ENCODE measurements at places on chromosomes 7 and 10.

DNA sequence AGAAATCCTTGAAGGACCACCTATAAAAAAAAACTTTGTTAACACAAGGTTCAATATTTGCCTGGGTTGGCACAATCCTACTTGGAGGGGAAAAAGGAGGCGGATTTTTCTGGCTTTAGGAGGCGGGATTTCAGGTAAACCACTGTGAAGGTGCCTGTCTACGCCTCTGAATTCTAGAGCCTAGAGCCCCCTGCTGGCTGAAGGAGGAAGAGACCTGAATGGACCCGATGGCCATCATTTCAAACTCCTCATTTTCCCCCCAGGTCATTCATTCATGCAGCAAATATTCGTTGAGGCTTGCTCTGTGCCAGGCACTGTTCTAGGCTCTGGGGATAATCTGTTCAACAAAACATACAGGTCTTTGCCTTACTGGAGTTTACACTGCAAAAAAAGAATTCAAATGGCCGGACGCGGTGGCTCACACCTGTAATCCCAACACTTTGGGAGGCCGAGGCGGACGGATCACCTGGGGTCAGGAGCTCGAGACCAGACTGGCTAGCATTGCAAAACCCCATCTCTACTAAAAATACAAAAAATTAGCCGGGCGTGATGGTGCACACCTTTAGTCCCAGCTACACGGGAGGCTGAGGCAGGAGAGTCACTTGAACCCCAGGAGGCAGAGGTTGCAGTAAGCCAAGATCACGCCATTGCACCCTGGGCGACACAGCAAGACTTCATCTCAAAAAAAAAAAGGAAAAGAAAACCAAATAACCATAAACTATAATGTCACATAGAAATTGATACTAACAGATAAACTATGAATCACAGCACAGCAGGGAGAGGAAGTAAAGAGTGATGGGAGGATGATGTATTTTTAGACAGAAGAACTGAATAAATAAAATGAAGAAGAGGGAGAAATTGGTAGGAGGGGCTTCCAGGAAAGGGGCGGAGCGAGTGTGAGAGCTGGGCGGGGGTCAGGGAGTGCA lies 90.1 kb upstream of the NFE2L3 start:
- peak; percentile 26 for DNase-seq

GRCh38 chr7:113394856-113395255 lies 276.5 kb upstream of the SMIM30 start:
- no peak for DNase-seq

DNA sequence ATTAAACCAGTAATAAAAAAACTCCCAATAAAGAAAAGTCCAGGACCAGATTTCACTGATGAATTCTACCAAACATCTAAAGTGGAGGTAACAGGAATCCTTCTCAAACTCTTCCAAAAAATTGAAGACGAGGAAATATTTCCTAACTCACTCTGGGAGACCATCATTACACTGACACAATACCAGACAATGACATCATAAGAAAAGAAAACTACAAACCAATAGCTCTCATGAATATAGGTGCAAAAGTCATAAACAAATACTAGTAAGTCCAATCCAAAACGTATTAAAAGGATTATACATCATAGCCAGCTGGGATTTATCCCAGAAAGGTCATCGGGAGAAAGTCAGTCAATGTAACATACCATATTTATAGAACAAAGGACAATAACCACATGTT lies 94.0 kb upstream of the RAB18 start:
- DNase-seq: no peak

DNA sequence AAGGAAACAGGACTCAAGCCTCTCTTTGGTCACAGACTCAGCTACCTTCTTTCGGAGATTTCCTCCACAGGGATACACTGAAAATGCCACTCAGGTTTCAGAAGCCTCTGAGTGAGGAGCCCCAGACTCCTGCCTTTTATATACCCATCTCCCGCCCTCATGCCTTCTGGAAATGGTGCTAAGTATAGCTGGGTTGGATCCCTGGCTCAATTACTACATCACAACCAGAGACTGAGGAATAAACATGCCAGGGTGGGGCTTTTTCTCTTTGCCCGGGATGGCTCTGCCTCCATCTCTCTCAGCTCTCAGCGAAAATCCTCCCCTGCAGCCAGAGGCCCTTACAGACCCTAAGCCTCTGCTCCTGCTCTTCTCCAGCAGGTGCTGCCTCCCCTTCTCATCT lies 299.5 kb downstream of the KCNMA1 start:
- DNase-seq: no peak

GRCh38 chr10:45379891-45380540 lies 6.0 kb downstream of the ALOX5 start:
- no peak for DNase-seq

- no peak for DNase-seq
Measured at GRCh38 chr10:117865945-117866344, 180.8 kb downstream of the RAB11FIP2 start.

DNA sequence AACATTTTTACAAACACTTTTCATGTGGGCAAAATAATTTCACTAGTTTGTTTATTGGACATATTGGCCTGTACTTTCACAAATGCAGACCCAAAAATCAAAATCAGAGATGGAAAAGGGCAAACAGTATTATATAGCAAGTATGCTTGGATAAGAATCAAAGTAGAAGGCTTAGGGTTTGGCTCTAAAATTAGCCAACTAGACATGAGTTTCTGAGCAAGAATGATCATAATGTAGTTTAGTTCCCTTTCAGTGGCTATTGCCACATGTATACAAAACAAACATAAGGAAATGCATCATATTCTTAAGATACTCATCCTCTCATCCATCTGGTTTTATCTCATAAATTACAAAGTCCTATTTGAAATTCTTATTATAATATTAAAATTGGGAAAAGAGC lies 132.5 kb downstream of the IMMP2L start:
- no peak for DNase-seq

- DNase-seq: no peak
Measured at GRCh38 chr10:33496096-33496495, 161.6 kb upstream of the NRP1 start.

All from stimulated activated CD4-positive, alpha-beta T cell treated with anti-CD3 and anti-CD28 coated beads, TNF-alpha, amount 100 ng/mL, for 4 hours (primary cell).